ENCODE measurements at places on chromosomes 2 and 18. TPM values are rescaled to one million over a fixed set of nuclear protein-coding genes. Genes with fewer than 3 reads are reported as not detected.
A peak's percentile ranks its signal among the peaks of the same experiment; 100 is the strongest.

- no peaks in the 10 kb centered on the region for H3K36me3 ChIP-seq
- H3K4me1 ChIP-seq, result peaks cover 31% of the 10 kb centered on the region
- no peak overlapping the region for H3K4me3 ChIP-seq
- no peak overlapping the region for H3K27ac ChIP-seq
Observed at GRCh38 chr2:181394741-181395437, 62.3 kb upstream of the ITGA4 start.

- peaks cover 7% of the 10 kb centered on the region for H3K36me3 ChIP-seq
- H3K4me1 ChIP-seq, result no peaks in the 10 kb centered on the region
- peak overlapping the region; percentile 86 for H3K27ac ChIP-seq
- DNase-seq, result peak; percentile 59
- no peaks in the 10 kb centered on the region for H3K27me3 ChIP-seq
Observed at GRCh38 chr2:95525294-95526035, 40.9 kb upstream of the TRIM43B start.

- H3K27me3 ChIP-seq, result no peaks in the 10 kb centered on the region
- peaks cover 48% of the 10 kb centered on the region for H3K36me3 ChIP-seq
- H3K4me3 ChIP-seq, result no peak overlapping the region
- DNase-seq, result no peak
- H3K27ac ChIP-seq, result peak overlapping the region; percentile 95
Observed at GRCh38 chr18:49487711-49488310, 777 bp upstream of the C18orf32 start.

- H3K4me1 ChIP-seq, result peaks cover 11% of the 10 kb centered on the region
- H3K27ac ChIP-seq, result no peak overlapping the region
- no peaks in the 10 kb centered on the region for H3K27me3 ChIP-seq
Observed at GRCh38 chr2:9793156-9793917, 49.9 kb upstream of the TAF1B start.

GRCh38 chr2:223751012-223751411 lies 86.4 kb downstream of the AP1S3 start:
- no peaks in the 10 kb centered on the region for H3K36me3 ChIP-seq
- no peak for DNase-seq
- H3K4me1 ChIP-seq, result no peaks in the 10 kb centered on the region
- no peak overlapping the region for H3K4me3 ChIP-seq

DNA sequence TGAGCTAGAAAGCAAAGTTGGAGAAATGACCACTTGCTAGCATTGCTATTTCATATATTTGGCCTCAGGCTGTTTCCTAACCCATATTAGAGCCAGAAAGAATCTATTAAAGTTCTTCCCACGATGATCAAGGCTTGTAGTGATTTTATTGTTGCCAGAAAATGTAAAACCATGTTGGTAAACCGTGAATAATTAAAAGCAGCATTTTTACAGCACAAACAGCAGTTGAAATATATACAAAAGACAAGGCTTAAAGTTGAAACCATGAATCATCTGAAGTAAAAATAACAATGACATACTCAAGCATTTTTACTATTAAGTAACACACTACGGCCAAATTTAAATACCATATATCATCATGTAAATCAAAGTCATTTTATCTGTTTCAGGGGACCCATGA lies 27.7 kb upstream of the DSC3 start:
- H3K4me1 ChIP-seq, result no peaks in the 10 kb centered on the region
- H3K4me3 ChIP-seq, result no peak overlapping the region
- H3K36me3 ChIP-seq, result no peaks in the 10 kb centered on the region
- DNase-seq, result no peak

DNA sequence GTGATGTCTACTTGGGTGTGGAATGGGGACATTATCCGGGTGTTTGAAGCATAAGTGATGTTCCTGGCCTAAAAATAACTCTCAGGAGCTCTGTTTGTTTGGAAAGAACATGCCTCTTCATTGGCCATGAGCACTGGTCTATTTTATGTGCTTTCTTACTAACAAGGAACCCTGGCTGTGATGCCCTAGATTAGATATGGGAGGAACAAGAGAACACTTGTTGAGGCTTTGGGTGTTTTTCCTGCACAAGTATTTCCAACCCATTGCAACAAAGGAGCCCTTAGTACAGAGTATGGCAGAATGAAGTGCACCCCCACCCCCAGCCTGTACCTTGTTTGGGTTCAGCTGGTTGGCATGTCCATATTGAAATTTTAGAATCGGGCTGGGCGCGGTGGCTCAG lies 95.9 kb downstream of the SLC4A3 start:
- H3K27ac ChIP-seq, result no peak overlapping the region
- no peaks in the 10 kb centered on the region for H3K27me3 ChIP-seq
- no peak overlapping the region for H3K4me3 ChIP-seq
- no peaks in the 10 kb centered on the region for H3K36me3 ChIP-seq
- DNase-seq, result no peak

GRCh38 chr2:129004485-129004884 lies 685.8 kb upstream of the HS6ST1 start:
- H3K4me1 ChIP-seq, result no peaks in the 10 kb centered on the region
- no peak overlapping the region for H3K27ac ChIP-seq
- no peaks in the 10 kb centered on the region for H3K27me3 ChIP-seq
- DNase-seq, result no peak
- H3K36me3 ChIP-seq, result no peaks in the 10 kb centered on the region
- no peak overlapping the region for H3K4me3 ChIP-seq

- no peaks in the 10 kb centered on the region for H3K4me1 ChIP-seq
- no peak overlapping the region for H3K27ac ChIP-seq
- no peak overlapping the region for H3K4me3 ChIP-seq
Observed at GRCh38 chr2:15920696-15921095, 19.7 kb upstream of the MYCN start.

GRCh38 chr2:34602262-34602661 lies 1003.2 kb upstream of the FAM98A start:
- H3K4me3 ChIP-seq, result no peak overlapping the region
- H3K4me1 ChIP-seq, result no peaks in the 10 kb centered on the region
- H3K27me3 ChIP-seq, result no peaks in the 10 kb centered on the region
- DNase-seq, result no peak
- H3K27ac ChIP-seq, result no peak overlapping the region

GRCh38 chr2:210458395-210458794 lies 18.2 kb downstream of the LANCL1 start:
- no peaks in the 10 kb centered on the region for H3K27me3 ChIP-seq
- no peak overlapping the region for H3K4me3 ChIP-seq
- no peak overlapping the region for H3K27ac ChIP-seq
- H3K4me1 ChIP-seq, result no peaks in the 10 kb centered on the region
- H3K36me3 ChIP-seq, result peaks cover 13% of the 10 kb centered on the region
- DNase-seq, result no peak

- peak; percentile 69 for DNase-seq
- H3K27ac ChIP-seq, result no peak overlapping the region
- H3K36me3 ChIP-seq, result peaks cover 77% of the 10 kb centered on the region
- no peak overlapping the region for H3K4me3 ChIP-seq
Observed at GRCh38 chr2:239164335-239164871, 236.4 kb downstream of the HDAC4 start.

GRCh38 chr2:201176081-201176481 lies 6.9 kb upstream of the CASP10 start:
- H3K27ac ChIP-seq, result no peak overlapping the region
- H3K4me3 ChIP-seq, result no peak overlapping the region
- H3K36me3 ChIP-seq, result no peaks in the 10 kb centered on the region

GRCh38 chr18:71450257-71450656 lies 1093.9 kb downstream of the CBLN2 start:
- no peaks in the 10 kb centered on the region for H3K36me3 ChIP-seq
- no peak overlapping the region for H3K4me3 ChIP-seq
- H3K4me1 ChIP-seq, result no peaks in the 10 kb centered on the region
- no peaks in the 10 kb centered on the region for H3K27me3 ChIP-seq
- no peak for DNase-seq

DNA sequence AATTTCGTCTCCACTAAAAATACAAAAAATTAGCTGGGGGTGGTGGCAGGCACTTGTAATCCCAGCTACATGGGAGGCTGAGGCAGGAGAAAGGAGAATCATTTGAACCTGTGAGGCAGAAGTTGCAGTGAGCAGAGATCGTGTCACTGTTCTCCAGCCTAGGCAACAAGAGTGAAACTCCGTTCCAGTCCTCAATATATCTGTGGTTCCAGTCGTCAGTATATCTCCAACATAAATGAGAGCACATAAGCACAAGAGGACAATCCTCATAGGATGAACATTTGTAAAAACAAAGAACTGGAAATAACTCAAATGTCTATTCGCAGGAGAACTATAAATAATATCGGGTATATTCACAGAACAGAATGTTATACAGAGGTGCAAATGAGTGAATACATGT lies 13.1 kb upstream of the PLEK start:
- H3K36me3 ChIP-seq, result no peaks in the 10 kb centered on the region
- no peak overlapping the region for H3K27ac ChIP-seq
- H3K4me1 ChIP-seq, result peaks cover 8% of the 10 kb centered on the region
- H3K27me3 ChIP-seq, result no peaks in the 10 kb centered on the region
- DNase-seq, result no peak

DNA sequence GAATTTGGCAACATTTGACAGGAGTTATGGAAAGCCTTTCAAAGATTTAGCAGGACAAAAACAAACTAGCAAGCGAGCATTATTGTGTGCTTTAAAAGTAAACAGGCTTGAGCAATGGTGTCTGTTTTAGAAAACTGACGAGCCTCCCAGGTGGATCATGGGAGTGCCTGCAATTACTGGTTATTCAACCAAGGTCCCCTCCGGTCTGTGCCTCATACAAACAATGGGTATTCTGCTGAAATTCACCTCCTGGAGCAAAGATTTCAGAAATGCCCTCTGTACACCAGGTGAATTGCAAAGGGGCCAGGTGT lies 22.4 kb downstream of the RTP5 start:
- no peaks in the 10 kb centered on the region for H3K36me3 ChIP-seq
- H3K4me1 ChIP-seq, result peaks cover 4% of the 10 kb centered on the region

- no peak overlapping the region for H3K27ac ChIP-seq
- no peaks in the 10 kb centered on the region for H3K4me1 ChIP-seq
- no peak overlapping the region for H3K4me3 ChIP-seq
Observed at GRCh38 chr2:188588235-188588634, 296.6 kb downstream of the GULP1 start.

The MROH2A gene
- polyA plus RNA-seq, result 0.77 TPM

The SRBD1 gene
- 16.5 TPM for polyA plus RNA-seq

The LINC00305 gene
- not detected for polyA plus RNA-seq

The GLB1L gene
- polyA plus RNA-seq, result 15.9 TPM

The ZEB2 gene
- 273 TPM for polyA plus RNA-seq
